GM12891 (cell line): ENCODE measurements at places on chromosomes 3 and 15.

GRCh38 chr3:43786102-43786501 is 95.4 kb downstream of the ABHD5 start:
- DNase-seq: no peak

GRCh38 chr3:72095521-72095920 is 310.6 kb upstream of the PROK2 start:
- DNase-seq: no peak

- no peak for DNase-seq
Measured at GRCh38 chr15:49715211-49715610, 94.4 kb downstream of the DTWD1 start.

GRCh38 chr3:45272032-45272810 is 46.1 kb upstream of the TMEM158 start:
- no peak for DNase-seq

DNA sequence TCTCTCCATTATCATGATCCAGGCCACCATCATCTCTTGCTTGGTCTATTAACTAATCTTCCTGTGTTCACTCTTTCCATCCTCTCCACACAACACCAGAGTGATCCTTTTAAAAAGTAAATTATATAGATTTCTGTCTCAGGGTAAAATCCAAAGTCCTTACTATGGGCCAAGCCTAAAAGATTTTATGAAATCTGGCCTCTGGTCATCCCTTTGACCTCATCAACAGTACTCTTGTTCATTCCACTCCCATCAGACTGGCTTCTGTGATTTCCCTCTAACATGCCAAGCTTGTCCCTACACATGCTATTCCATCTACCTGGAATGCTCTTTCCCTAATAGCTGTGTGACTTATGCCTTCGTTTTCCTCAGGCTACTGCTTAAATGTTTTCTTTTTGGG is 8.3 kb upstream of the TIPARP start:
- DNase-seq: no peak

GRCh38 chr3:13148561-13149329 is 75.5 kb upstream of the IQSEC1 start:
- no peak for DNase-seq

DNA sequence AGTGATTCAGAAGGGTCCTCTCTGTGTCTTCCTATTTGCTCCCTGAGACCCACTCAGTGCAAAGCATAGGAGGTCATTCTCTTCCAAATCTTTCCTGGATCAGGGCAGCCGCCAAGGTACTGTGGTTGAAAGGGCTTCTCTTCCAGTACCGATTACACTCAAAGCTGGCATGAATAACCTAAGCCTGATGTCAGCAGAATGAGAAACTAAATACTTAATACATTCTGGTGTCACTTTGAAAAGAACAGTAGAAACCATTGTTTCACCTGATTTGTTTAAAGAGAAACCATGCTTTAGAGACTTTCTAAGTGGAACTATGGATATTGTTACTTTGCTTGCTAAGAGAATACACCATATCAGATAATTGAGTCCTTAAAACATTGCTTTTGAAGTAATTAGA is 50.2 kb downstream of the PDHB start:
- DNase-seq: no peak

- DNase-seq: no peak
Measured at GRCh38 chr15:85167568-85167967, 185.9 kb downstream of the PDE8A start.

DNA sequence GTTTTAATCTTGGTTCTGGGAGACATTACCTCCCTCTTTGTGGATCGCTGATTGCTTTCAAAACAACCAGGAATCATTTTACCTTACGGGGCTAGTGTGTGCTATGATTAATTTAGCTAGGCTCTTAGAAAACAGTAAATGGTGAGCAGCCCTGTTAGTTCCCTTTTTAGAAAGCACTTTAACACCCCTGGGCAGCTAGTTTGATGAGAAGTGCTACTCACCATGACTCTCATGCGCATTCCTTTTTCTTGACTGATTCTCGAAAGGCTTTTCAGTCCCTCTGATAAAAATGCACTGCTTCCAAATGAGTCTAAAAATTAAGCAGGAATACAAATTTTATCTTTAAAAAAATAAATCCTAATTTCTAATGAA is 75.3 kb upstream of the LEKR1 start:
- DNase-seq: no peak

- DNase-seq: no peak
Measured at GRCh38 chr3:188959013-188959412, 212.8 kb upstream of the TPRG1 start.

DNA sequence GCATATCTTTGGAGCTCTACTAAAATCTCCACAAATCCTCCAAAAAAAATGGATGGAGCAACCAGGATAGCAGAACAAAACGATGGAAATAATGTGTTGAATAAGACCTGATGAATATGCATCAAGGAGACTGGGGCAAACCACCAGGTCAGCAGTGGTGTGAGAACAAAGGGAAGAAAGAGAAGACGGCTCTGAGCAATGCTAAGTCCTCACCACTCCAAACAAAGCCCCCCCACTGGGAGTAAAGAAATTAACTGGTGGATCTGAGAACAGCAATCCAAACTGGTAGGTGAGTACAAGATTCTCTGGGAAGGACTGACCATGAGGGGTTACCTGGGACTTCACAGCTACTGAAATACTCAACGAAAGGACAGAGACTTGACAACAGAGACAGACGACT is 977.3 kb downstream of the TBL1XR1 start:
- no peak for DNase-seq

DNA sequence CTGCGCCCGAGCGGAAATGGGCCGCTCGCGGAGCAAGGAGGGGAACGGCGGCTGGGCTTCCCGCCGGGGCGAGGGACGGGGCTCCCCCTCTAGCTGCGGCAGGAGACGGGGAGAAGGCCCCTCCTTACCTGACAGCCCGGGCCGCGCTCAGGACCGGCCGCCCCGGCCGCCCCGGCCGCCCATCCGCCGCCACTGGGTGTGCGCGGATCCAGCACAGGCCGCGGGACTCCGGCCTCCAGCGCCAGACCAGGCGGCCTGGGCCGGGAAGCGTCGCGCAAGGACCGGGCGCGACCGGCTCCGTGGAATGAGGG is 296 bp downstream of the TPRA1 start:
- DNase-seq: peak; percentile 59

- no peak for DNase-seq
Measured at GRCh38 chr3:151852074-151852811, 21.2 kb upstream of the SUCNR1 start.

GRCh38 chr3:141105828-141106628 is 54.9 kb downstream of the SPSB4 start:
- DNase-seq: peak; percentile 38

GRCh38 chr3:168648321-168648720 is 552.6 kb upstream of the GOLIM4 start:
- DNase-seq: no peak

GRCh38 chr3:178193846-178194245 is 342.4 kb upstream of the KCNMB2 start:
- no peak for DNase-seq

- DNase-seq: no peak
Measured at GRCh38 chr3:109355625-109356441, 18.5 kb upstream of the DPPA4 start.

DNA sequence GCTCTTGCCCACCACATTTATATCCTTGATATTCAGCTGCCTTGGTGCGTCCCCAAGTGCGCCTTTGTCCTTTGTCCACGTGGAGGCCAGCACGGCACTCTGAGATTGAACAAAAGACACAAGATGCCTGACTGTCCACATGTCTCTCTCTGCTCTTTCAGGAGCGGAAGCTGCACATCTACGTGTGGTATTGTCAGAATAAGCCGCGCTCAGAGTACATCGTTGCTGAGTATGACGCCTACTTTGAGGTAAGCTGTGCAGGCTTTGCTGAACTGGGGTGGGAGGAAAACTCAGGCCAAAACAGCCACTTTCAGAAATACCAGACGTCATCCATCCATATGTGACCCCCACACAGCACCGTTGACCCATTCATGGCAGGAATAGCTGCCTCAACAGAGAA is 72.0 kb upstream of the UMPS start:
- DNase-seq: no peak

DNA sequence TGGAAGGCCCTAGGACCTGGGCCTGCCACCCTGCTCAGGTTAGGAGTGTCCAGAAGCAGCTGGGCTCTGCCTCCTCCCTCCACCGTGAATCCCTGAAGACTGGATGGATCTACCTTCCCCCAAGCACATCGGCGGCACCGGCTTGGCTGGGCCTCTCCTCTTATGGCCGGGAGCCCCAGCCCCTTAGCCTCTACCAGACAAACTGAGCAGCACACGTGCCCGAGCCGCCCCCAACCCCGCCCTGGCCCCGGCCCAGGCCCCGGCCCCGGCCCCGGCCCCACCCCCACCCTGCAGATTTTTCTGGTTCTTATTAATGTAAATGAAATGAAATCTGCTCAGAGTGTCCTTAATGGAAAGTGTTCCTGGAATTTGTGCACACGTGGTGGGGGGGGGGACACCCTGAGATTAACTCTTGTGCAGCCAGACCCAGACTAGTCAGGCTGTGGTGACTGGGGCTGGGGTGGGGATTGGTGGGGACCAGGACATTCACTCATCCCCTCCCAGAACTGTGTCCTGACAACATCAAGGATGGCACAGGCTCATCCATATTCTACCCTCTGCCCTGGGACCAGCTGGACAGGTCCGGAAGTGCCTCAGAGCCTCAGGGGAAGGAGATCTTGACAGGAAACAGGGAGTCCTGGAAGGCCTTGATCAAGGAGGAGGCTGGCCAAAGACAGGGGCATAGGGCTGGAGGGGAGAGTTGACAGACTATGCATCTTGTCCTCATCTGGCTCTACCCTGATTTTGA is 30.9 kb upstream of the SEMA3F start:
- no peak for DNase-seq

GRCh38 chr3:120469440-120469839 is 18.6 kb upstream of the FSTL1 start:
- no peak for DNase-seq

DNA sequence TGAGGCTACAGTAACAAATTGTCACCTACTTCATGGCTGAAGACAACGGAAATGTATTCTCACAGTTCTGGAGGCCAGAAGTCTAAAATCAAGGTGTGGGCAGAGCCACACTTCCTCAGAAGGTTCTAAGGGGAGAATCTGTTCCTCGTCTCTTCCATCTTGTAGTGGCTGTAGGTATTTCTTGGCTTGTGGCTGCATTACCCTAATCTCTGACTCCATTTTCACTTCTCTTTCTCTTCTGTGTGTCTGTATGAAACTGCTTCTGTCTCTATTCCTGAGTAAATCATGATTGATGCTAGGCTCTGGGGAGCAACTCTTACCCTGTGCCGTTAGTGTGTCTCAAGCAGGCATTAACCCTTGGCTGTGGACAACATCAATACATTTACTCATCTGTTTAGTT is 164.7 kb downstream of the SQOR start:
- DNase-seq: no peak

DNA sequence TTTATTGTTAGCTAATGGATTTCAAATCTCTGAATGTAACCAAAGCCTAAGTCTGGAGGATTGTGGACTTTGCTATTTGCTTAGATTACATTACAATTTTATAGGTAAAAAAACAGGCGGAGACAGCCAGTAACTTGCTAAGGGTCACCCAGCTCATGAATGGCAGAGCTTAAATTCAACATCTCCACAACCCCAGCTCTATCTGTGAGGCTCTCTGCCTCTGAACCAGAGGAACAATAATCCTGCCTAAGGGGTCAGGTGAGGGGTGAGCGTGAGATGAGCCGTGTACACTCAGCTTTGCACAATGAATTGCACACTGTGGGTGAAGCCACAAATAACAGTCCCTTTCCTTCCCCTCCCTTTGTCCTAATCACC is 69.8 kb upstream of the SPATA12 start:
- no peak for DNase-seq

GRCh38 chr3:49388289-49388820 is 23.4 kb downstream of the RHOA start:
- no peak for DNase-seq

- DNase-seq: no peak
Measured at GRCh38 chr3:76561494-76562236, 478.2 kb upstream of the ROBO2 start.

- no peak for DNase-seq
Measured at GRCh38 chr3:26799679-26800317, 177.2 kb downstream of the LRRC3B start.

- DNase-seq: no peak
Measured at GRCh38 chr15:84400017-84400740, 164.6 kb downstream of the GOLGA6L4 start.

DNA sequence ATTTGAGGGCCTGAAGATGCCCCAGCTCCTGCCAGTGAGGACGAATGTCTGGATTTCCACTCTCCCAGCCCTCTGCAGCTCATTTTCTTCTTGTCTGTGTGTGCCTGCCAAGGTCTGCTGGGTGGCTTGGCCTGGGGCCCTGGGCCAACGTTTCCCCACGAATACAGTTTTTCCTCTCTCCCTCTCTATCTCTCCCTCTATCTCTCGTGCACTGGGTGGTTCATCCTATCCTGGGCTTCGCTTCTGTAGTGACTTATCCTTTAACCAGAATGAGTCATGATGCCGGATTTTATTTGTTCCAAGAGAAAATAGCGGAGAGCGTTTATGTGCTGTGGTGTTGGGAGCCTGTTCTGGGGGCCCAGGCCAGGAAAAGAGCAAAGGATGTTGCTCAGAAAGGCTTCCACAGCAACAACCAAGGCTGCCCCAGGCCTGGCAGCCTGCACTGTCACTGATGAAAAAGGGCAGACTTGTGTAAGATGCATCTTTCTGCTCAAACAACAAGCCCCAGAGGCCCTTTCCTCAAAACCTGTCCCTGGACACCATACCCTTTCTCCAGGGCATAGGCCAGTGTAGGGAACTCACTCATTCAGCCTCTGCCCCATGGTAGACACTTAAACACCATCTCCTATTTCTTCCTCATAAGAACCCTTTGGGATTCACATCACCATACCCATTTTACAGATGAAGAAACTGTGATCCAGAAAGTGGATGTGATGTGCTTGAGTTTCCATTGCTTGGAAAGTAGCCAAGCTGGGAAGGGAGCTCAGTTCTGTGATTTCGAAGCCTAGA is 47.3 kb downstream of the ITGA11 start:
- DNase-seq: no peak

- no peak for DNase-seq
Measured at GRCh38 chr3:36408146-36408545, 27.8 kb downstream of the STAC start.

- no peak for DNase-seq
Measured at GRCh38 chr15:64807051-64807749, 18.2 kb downstream of the PIF1 start.

DNA sequence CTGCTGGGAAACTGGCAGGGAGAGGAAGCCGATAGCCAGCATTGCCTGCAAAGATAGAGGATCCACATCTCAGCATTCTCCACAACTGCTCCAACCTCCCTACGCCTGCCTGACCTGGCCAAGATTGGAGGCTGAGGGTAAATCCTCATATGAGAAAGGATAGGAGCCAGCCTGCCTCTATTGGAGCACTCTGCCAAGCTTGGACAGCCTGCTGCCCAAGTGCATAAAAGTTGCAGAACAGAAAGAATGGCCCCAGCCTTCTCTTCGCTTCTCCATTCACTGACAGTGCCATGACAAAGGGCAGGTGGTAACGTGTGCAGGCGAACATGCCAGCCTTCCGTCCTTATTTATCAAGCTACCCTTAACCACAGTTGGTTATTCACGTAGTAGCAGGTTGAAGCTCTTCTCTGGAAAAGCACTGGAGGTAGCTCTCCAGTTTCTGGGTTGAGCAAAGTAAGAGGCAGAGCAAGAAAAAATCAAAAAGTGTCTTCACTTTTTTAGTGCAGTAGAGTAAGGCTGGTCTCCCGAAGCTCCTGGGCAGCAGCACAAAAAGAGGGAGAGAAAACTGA is 4.3 kb downstream of the BMF start:
- DNase-seq: no peak
